ENCODE measurements at places on chromosomes 2 and 18.

DNA sequence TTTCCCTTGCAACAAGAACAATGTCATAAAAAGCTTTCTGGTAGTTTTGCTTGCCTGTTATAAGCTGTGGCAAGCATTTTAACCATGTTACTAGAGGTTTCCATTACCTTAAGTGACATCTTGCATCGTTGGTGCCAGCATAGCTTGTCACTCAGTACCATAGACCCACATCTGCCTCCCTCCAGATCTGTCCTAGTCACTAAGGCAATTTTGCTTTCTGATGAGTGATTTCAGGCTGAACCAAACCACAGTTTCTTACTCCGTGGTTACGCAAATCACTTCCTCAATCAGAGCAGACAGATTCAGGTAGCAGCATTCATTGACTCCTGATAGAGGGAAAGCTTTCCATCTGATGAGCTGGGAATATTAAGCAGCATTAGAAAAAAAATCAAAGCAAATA is 1057.5 kb upstream of the FAM98A start:
- DNase-seq = no peak

GRCh38 chr2:227822416-227823003 is 8.9 kb downstream of the CCL20 start:
- no peak for DNase-seq

DNA sequence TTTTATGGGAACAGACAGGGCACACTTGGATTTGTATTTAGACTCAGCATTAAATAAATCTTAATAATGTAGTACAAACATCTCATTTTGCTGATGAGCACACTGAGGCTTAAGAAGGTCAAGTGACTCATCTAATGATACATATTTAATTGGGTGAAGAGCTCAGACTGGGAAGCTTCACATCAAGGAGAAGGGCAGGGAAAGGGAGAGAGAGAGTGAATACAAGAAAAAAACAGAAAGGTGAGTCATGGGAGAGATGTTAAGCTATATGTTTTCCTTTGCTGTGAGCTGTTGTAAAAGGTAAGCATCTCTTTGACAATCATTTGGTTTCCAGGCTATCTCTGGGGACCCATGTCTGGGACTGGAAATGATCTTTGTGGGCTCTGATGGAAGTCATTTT is 277.8 kb downstream of the SETBP1 start:
- no peak for DNase-seq

DNA sequence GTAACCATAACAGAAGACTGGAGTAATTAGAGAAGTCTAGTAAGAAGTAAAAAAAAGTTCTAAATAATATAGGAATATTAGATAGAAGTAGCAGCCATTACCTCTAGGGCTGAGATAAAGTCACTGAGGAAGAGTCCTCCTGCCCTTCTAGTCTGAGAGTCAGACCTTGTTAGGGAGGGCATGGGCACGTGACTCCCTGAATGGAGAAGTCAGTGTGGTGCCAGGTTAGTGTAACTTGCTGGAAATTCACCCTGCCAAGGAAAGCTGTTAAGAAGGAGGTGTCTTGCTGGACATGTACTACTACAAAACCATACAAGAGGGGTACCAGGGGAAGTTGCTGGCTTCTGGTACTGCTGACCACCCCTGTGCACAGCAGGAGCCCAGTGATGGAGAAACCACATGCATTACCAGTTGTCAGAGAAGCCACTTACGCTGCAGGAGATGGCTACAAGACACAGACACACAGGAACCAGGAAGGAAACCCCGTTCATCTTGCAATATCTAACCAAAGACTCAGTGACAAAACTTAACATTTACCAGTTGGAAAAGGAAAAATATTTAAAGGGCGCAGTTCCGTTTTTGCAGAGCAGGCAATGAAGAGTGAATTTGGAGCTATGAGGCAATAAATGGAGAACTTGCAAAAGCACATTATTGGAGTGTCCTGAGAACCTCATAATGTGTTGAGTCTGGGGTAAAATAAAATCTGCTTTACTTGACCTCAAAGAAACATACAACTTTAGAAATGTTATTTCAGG is 77.2 kb upstream of the TLK1 start:
- no peak for DNase-seq

- no peak for DNase-seq
Observed at GRCh38 chr2:69111076-69111475, 98.1 kb downstream of the ANTXR1 start.

DNA sequence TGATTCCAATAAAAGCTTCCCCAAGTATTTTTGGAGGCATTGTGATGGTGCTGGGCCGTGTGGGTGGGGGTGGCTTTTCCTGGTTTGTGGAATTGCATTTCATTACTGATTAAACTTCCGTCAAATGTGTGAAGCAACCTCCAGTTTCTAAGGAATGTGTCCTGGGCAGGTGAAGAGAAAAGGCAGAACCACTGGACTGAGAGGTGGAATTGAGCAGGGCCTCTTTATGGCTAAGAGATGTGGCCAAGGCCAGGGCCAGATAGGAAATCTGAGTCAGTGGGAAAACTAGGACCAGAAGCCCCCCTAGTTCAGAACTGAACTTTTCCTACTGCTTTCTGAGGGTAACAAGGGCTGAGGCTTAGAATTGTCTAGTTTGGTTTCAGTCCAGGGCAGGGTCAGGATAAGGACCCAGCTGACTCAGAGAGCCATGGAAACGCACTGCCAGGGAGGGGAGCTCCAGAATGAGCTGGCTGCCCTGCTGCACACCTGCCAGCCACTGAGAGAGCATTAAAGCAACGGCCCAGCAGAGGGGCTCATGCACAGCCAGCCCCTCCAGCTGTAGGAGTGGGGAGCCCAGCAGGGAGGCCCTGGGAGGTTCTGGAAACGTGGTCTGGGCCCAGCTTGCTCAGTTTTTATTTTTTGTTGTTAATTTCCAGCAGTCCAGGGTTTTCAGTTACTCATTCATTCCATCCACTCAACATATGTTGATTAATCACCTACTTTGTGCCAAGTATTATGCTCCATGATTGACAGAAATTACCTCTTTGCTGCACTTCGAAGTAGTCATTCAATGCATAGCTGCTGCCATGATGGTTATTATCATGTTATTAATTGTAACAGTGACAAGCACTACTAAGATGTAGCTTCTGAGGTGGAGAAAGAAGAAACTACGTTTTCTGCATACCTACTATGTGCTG is 156.1 kb downstream of the MSH2 start:
- DNase-seq = no peak

DNA sequence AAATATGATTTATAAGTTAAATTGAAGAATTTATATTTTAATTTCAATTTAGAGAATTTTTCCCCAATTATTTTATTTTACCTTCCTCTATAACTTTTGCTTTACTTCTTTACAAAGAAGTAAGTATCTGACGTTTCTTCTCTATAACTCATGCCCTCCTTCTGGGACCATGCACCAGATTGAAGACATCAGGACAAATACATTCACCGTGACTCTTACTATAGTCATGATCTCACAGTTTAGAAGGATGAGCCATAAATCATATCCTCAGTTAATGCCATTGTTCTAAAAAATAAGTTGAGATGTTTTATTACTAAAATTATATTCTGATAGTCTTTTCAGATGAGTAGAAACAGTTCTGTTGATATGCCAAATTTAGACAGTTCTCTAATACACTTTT is 279.3 kb downstream of the TMX3 start:
- no peak for DNase-seq

DNA sequence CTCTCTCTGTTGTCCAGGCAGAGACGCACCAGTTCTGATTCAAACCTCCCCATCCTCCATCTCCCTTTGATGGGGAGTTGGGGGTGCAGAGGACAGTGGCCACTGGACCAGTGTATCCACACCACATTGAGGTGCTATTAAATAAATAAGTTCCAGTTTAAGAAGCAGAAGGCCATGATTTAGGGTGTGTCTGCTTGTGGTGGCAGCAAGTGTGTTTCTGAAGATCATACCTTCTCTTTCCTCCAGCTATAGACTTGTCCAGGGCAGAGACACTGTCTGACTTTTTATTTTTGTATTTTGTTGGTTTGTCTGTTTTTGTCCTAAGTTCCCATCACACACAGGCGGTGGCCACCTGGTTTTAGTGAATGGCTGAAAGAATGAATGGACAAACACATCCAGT is 16.5 kb upstream of the INO80C start:
- no peak for DNase-seq

DNA sequence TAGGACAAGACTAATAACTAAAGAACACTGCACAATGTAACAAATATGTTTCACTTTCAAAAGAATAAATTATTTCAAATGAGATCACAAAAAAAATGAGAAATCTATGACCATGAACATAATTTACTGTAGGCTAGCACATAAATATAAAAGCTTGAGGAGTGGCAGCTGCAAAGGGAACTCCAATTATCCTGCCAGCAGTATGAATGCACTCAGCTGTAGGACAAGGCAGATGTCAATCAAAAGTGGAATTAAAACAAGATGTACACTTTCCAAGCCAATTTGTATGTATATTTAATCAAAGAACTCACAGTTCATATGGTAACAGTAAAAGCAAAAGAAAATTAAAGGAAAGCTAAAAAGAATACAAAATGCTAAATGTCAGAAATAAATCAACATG is 76.6 kb upstream of the NCKAP5 start:
- no peak for DNase-seq

DNA sequence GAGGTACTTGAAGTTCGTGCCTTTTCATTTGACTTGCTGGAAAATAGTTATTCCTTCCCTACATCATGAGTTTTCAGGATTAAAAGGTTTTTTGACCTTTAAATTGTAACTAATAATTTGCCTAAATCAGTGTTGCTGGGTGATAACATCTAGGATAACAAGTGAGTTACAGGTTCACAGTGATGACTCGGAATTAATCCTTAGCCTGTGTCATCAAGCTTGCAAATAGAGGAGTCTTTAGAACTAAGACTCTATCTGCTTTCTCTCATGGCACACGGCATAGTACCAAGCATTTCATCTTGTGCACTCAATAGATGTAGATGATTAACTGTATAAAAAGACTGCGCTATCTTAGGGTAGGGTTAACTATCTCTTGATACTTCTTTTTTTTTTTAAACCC is 79.5 kb downstream of the CAMKMT start:
- no peak for DNase-seq

GRCh38 chr2:200279857-200280256 is 26.6 kb upstream of the SPATS2L start:
- no peak for DNase-seq

- no peak for DNase-seq
Observed at GRCh38 chr2:196101325-196101991, 32.8 kb upstream of the DNAH7 start.

DNA sequence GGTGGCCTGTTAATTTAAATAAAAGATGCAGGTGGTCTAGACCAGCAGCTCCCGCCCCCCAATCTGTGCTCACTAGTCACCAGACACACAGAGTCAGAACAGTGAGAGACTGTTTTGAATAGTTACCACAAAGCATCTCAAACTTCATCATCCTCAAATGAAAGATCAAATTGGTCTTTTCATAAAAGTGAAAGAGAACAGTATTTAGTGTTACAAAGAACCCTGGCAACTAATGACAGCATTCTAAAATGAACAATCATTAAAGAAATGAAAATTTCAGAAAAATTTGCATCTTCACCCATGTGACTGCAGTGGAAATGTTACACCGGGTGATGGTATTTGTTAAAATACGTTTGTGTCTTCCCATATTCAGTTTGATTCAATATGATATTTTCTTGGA is 65.5 kb upstream of the PMAIP1 start:
- no peak for DNase-seq

DNA sequence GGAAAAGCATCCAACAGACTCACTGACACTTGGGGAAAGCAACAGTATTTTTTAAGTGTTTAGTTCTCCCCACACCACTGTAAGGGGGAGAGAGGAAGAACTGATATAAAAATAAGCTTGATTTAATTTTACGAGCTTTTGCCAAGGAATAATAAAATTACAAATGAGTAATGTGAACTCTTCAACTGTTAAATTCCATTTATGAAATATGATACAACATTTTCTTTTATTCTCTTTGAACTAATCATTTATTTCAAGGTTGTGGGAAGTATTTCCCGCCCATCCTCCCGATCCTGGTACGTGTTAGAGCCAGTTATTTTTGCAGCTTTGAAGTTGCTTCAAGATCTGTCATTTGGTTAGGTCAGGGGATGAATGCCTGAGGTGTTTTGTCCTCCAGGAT is 35.2 kb downstream of the WDPCP start:
- no peak for DNase-seq

DNA sequence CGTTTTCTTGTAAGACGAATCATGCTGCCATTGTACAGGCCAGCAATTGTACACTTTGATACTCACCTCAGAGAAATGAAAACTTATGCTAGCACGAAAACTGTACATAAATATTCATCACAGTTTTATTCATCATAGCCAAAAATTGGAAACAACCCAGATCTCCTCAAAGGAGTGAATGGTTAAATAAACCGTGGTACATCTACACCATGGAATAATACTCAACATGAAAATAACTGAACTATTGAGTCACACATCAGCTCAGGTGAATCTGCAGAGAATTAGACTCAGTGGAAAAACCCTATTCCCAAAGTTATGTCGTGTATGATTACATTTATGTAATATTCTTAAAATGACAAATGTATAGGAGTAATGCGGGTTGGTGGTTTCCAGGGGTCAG is 251.0 kb upstream of the HDAC4 start:
- no peak for DNase-seq

DNA sequence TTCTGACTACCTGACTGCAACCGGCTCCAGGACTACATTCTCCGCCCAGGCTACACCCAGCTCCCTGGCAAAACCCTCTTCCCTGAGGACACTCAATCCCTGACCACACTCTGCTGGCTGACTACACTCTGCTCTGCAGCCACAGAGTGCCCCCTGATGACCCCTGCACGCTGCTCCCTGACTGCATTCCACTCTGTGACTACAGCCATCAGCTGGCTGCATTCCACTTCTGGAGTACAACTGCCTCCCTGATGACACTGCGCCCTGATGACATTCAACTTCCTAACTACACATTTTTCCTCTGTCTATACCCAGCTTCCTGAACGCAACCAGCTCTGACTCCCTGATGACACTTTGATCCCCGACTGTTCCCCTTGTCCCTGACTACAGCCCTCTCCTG is 71.3 kb upstream of the NRXN1 start:
- no peak for DNase-seq

GRCh38 chr2:63066838-63067237 is 16.2 kb downstream of the OTX1 start:
- DNase-seq = no peak

DNA sequence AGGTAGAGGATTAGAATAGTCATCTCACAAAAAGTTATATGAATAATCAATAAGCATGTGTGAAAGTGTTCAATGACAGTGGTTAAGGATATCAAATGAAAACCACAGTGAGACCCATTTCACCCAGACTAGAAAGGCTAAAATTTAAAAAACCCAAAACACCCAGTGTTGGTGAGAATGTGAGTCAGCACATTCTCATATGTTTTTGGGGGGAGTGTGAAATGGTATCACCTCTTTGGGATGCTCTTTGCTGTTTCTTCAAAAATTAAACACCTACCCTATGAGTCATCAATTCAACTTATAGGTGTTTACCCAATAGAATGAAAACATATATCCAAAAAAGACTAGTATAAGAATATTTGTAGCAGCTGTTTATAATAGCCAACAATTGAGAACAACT is 69.8 kb downstream of the MAP3K20 start:
- DNase-seq = no peak

- DNase-seq = no peak
Observed at GRCh38 chr2:85522090-85522647, 16.8 kb upstream of the MAT2A start.

GRCh38 chr2:16442971-16443370 is 222.7 kb downstream of the CYRIA start:
- no peak for DNase-seq

- DNase-seq = peak; percentile 39
Observed at GRCh38 chr2:127700527-127701192, 637 bp upstream of the SFT2D3 start.
